K562 (cell line): ENCODE measurements at places on chromosomes 16 and 17. TPM values are rescaled to one million over a fixed set of nuclear protein-coding genes. Genes with fewer than 3 reads are reported as not detected.

KRT36 gene
- not detected in 2 replicates for total RNA-seq

CAVIN1 gene
- total RNA-seq = 143 and 162 TPM in 2 replicates

BCO1 gene
- not detected in 2 replicates for total RNA-seq

PRR15L gene
- 0.16 TPM in 1 of 2 replicates, not detected in the other for total RNA-seq

MT1H gene
- total RNA-seq = not detected in 2 replicates

GRCh38 chr17:64020056-64020766 is at the start of gene ICAM2:
TSS of gene ICAM2 (minus strand) at chr17:64020633. CDS start at chr17:64006691, 13,942 bp downstream.
- no peak within 1 kb of the TSS for H3K27ac ChIP-seq
- peaks cover 26% of the 10 kb centered on the region; the same call in 1 of the 2 replicates for H3K4me1 ChIP-seq
- no peaks in the 10 kb centered on the region for H3K36me3 ChIP-seq
- H3K27me3 ChIP-seq = no peaks in the 10 kb centered on the region
- no peak for DNase-seq

- DNase-seq = no peak
- no peak overlapping the region for H3K4me3 ChIP-seq
- H3K27ac ChIP-seq = no peak overlapping the region
- H3K27me3 ChIP-seq = peaks cover 18% of the 10 kb centered on the region
- H3K36me3 ChIP-seq = no peaks in the 10 kb centered on the region
- peaks cover 20% of the 10 kb centered on the region for H3K4me1 ChIP-seq
Observed at GRCh38 chr17:50172936-50173334, 7.1 kb downstream of the SGCA start.

DNA sequence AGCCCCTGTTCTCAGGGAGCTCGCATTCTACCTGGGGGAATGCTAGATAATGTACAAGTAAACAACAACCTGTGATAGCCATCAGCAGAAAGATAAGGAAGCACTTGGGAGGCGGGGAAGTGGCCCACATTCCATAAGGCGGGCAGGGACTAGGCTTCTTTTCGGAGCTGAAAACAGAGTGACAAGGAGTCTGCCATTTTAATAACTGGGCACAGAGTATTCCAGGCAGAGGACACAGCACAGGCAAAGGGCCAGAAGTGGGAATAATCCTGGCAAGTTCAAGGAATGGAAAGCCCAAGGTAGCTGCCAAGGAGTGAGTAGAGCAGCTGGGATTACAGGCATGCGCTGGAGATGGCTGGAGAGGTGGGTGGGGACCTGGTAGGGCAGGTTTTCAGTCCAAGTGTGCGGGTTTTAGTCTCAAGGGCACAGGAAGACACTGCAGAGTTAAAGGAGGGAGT is 24.3 kb downstream of the USP43 start:
- no peak overlapping the region for H3K27ac ChIP-seq
- no peak overlapping the region for H3K4me3 ChIP-seq
- DNase-seq = no peak
- no peaks in the 10 kb centered on the region for H3K4me1 ChIP-seq
- H3K27me3 ChIP-seq = no peaks in the 10 kb centered on the region; the same call in 1 of the 2 replicates

DNA sequence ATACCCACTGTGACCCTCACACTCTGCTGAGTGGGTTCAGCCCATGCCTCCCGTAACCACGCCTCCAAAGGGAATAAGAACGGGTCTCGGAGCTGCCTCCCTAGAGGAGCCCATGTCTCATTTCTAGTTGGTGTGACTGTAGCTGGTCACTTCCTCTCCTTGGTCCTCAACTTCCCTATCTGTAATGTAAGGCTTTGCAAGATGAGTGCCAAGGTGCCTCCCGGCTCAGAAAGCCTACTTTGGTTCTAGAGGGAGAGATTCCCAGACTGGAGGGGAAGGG is 20.8 kb downstream of the C16orf74 start:
- H3K27ac ChIP-seq = no peak overlapping the region
- H3K36me3 ChIP-seq = no peaks in the 10 kb centered on the region
- peaks cover 24% of the 10 kb centered on the region; the same call in 2 of the 3 replicates for H3K27me3 ChIP-seq
- H3K4me3 ChIP-seq = no peak overlapping the region
- DNase-seq = no peak

DNA sequence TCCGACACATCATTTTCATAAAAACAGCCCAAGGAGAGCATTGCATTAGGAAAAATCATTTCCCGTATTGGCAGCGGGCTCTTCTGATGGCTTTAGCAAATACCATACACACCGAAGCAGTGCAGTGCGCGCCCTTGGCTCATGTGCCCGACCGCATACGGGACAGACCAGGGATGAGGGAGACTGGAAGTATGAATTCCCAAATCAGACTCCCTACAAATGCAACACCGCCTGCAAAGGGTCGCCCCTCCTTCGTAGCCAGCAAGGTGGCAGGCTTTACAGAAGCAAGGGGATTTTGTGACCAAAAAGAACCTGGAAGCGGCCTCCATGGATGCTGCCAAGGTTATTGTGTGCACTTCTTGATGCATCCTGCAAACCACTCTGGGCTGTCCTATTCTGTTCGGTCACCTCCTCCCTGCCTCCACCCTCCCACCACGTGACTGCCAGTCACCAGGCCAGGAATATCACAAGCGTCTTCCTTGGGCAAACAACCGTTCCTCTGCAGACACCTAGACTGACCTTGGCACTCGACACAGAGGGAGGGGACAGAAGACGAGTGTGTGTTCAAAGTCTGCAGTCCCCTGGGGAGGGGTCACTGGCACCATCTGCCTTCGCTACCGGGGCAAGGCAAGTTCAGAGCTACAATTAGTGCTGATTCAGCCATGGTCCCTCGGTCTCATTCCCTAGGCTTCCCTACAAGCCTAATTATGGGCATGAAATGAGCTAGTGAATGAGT is 460.4 kb downstream of the SLC39A11 start:
- DNase-seq = no peak
- H3K4me3 ChIP-seq = no peak overlapping the region
- H3K27ac ChIP-seq = no peak overlapping the region
- no peaks in the 10 kb centered on the region for H3K4me1 ChIP-seq
- H3K27me3 ChIP-seq = peaks cover 16% of the 10 kb centered on the region
